Kidney (tissue), 22 donors: ENCODE measurements at places on chromosomes 12 and 14. TPM values are rescaled to one million over a fixed set of nuclear protein-coding genes. Genes with fewer than 3 reads are reported as not detected.

GRCh38 chr12:121533394-121534090 lies 47.3 kb downstream of the KDM2B start:
- DNase-seq: no peak

DNAI7 gene
- polyA plus RNA-seq: 3.0 TPM

ANKRD52 gene
- 8.6 TPM for polyA plus RNA-seq

ARL1 gene
- polyA plus RNA-seq: 84.9 TPM

NPAS3 gene
- polyA plus RNA-seq: 0.82 TPM

DNA sequence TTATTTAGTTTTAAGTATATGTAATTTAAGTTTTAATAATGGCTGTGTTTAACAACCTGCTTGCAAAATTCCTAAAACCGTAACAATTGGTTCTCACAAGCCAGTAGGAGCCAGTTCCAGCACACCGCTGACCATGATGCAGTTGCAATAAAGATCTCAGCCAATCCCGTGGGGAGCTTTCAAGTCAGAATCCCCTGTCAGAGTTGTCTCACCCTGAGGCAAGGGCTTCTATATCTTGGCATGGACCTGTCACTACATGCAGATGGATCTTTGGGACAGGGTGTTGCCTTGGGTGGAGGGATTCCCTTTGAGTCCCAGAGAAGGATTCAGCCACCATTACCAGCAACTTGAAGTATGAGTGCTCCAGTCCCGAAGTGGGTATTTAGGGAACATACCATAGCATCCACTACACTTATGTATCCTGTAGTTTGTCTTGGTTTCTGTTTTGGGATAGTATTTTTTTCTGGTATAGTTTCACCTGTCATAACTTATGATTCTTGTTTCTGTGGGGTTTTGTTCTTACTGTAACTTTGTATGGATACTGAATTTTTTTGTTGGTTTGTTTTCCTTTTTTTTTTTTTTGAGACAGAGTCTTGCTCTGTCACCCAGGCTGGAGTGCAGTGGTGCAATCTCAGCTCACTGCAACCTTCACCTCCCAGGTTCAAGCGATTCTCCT lies 30.1 kb upstream of the LIMA1 start:
- DNase-seq: no peak

BMP4 gene
- 9.9 TPM for polyA plus RNA-seq

A2M gene
- polyA plus RNA-seq: 745 TPM

ALX1 gene
- polyA plus RNA-seq: 0.90 TPM

GRCh38 chr14:64474041-64474440 lies 8.7 kb downstream of the AKAP5 start:
- no peak for DNase-seq
